ENCODE measurements at places on chromosomes 5 and 9.
A peak's percentile ranks its signal among the peaks of the same experiment; 100 is the strongest.

DNA sequence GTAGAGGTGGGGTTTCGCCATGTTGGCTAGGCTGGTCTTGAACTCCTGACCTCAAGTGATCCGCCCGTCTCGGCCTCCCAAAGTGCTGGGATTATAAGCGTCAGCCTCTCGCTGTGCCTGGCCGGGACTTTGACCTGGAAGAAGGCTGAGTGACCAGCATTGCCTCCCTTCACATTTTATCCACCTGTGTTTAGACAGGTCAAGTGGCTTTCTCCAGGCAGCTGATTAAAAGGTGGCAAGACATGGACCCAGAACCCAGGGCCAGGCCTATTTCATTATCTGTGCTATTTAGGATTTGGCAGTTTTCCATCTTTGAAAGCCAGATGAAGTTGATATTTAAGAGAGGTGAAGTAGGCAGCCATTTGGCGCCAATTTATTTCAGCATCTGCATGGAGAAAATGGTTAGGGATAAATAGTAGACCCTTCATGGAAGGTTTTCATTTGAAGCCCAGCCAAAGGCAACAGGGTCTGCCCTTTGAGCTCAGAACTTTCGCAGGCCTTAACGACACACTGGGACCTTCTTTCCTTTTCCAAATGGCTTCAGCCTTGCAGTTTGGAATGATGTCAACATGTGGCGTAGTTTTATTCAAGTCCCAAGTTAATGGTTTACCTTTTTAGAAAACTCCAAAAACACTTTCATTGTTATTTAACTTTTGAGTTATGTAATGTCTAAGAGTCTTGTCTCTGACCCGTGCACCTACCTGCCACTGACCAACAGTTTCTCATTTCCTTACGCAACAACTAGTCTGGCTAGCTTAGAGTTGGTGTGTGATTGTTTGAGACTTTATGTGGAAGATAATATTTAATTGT is 8.4 kb downstream of the DAPK1 start:
- DNase-seq, result no peak

DNA sequence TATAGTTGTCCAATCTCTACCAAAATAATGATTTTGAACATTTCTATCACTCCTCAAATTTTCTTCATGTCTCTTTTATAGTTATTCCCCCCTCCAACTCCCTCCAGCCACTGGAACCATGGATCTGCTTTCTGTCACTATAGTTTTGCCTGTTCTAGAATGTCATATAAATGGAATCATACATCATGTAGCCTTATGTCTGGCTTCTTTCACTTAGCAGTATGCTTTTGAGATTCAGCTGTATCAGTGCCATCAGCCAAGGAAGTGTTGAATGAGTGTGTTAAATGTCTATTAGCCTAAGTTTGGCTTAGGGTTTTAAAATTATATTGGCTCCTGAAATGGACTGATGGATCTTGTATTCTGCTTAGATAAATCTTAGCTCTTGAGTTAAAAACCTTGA is 36.0 kb downstream of the UBE2D2 start:
- no peak for DNase-seq

DNA sequence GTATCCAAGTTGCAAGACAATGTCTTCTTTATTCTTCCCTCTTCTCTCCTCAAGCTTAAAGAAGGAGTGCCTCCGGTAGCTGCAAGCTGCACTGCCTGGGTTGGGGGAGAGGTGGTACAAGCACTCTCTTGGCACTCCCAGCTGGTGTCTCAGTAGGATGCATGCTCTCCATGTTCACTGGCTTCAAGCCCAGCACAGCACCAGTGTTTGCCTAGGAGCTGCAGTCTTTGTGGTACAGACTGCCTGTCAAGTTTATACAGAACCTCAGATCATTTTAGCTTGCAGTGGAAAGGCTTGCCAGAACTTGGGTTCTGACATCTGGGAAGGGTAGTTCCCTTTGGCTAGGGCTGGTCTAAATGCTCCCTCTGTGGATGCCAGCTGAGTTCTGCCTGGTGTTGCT is 505.6 kb downstream of the MAN2A1 start:
- no peak for DNase-seq

DNA sequence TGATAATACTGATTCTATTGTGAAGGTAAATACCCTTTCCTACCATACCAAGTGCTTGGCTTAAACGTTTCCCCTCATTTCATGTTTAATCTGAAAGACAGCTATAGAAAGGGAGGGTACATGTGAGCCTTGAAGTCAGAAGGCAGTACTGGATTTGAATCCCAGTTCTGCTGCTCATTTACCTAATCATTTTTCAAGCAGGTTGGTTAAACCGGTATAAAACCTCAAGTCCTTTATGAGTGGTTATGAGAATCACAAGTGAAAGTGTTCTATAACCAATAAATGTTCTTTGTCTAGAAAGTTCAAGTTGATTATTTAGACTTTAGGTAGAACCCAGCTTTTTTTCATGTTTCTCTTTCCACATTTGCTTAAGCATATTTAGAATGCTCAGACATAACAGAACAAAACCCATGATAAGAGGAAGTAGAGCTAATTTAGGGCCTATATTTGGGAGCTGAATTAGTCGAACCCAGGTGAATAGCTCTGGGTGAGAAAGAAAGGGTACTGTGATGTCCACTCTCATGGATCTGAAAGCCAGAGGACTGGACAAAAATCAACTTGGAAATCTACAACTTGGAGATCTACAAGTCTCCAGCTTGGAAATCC is 29.7 kb upstream of the F2RL2 start:
- no peak for DNase-seq

- DNase-seq, result no peak
Measured at GRCh38 chr9:69593301-69593700, 78.9 kb downstream of the APBA1 start.

GRCh38 chr9:107348836-107349235 is 65.8 kb downstream of the RAD23B start:
- no peak for DNase-seq

DNA sequence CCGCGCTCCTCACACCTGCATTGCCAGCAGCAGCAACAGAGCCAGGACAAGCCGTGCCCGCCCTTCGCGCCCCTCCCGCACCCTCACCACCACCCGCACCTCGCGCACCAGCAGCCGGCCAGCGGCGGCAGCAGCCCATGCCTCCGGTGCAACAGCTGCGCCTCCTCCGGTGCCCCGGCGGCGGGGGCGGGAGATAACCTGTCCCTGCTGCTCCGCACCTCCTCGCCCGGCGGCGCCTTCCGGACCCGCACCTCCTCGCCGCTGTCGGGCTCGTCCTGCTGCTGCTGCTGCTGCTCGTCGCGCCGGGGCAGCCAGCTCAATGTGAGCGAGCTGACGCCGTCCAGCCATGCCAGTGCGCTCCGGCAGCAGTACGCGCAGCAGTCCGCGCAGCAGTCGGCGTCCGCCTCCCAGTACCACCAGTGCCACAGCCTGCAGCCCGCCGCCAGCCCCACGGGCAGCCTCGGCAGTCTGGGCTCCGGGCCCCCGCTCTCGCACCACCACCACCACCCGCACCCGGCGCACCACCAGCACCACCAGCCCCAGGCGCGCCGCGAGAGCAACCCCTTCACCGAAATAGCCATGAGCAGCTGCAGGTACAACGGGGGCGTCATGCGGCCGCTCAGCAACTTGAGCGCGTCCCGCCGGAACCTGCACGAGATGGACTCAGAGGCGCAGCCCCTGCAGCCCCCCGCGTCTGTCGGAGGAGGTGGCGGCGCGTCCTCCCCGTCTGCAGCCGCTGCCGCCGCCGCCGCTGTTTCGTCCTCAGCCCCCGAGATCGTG is 517 bp downstream of the KCNN2 start:
- DNase-seq, result no peak

DNA sequence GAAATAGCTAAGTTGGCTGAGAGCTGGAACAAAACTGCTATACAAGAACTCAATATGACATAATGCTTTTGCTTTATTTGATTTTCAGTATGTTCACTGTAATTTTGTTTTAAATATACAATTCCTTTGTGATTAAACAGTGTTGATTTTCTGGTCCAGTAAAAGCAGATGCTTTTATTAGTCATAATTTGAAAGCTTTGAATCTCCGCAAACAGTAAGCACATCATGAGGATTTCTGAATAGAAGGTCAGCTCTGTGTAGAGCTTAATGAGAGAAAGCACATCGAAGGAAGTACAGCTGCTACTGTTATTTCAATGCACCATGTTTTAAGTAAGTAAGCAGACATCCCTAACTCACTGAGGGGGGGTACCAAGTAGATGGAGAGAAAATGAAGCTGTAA is 701.3 kb upstream of the ACO1 start:
- no peak for DNase-seq

- DNase-seq, result peak; percentile 24
Measured at GRCh38 chr5:154221371-154221896, 30.9 kb downstream of the GALNT10 start.

DNA sequence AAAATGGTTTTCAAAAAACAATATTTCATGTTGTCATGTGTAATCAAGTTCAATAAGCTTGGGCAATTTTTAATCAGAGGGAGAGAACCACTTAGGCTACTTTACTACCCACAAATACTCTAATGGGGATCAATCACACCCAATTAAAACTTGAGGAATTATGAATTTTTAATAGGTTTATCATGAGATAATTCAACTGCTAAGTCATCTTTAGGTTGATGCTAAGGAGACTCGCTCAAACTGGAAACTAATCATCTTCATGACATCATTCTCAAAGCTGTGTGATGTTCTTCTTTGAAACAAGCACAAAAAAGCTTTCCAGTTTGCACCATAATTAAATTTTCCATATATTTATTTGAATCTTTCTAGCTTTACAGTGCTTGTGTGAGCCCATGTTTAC is 867.5 kb downstream of the MAT2B start:
- no peak for DNase-seq

DNA sequence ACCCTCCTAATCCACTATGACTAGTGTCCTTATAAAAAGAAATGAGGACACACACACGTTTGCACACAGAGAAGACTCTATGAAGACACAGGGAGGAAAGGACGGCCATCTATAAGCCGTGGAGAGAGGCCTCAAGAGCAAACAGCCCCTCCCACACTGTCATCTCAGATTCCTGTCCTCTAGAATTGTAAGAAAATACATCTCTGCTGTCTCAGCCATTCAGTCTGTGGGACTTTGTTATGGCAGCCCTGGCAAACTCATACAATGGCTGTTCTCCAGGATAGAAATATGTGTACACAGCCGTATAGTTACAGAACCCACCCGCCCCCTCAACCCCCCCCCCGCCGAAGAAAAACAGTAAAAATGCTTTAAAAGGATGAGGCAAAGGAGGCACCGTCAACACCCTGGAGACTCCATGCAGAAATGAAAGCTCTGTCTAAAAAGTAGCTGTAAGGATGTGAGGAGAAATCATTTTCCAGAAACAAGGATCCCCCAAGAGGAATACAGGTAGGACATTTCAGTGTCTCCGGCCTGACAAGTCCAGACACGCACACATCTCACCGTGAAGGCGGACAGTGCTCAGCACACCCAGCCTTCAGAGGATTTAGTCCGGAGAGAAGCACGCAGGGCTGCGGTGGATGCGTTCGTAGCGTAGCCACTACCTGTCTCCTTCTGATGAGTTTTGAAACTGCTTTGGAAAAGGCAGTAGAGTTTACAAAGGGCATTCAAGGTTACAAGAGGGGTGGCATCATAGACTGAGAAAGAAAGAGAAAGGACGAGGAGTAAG is 110.8 kb upstream of the ERCC6L2 start:
- DNase-seq, result no peak

- no peak for DNase-seq
Measured at GRCh38 chr5:425714-426113, 17.3 kb upstream of the EXOC3 start.

- DNase-seq, result no peak
Measured at GRCh38 chr9:89078421-89078820, 87.2 kb downstream of the S1PR3 start.

DNA sequence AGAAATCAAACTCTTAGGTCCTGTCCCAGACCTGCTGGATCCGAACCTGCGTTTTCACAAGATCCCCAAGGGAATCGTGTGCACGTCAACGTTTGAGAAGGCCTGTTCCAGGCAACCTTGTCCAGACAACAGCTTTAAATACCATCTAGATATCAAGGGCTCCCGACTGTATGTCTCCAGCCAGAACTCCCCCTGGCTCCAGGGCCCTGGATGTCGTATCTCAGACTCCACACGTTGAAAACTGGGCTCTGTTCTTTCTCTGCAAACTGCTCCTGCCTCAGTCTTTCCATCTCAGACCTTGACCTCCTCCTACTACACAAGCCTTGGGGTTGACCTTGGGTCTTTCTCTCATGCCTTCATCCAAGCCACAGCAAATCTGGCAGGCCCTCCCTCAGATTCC is 5.8 kb upstream of the ENG start:
- no peak for DNase-seq

GRCh38 chr5:1505506-1506241 is 18.1 kb downstream of the LPCAT1 start:
- DNase-seq, result no peak

DNA sequence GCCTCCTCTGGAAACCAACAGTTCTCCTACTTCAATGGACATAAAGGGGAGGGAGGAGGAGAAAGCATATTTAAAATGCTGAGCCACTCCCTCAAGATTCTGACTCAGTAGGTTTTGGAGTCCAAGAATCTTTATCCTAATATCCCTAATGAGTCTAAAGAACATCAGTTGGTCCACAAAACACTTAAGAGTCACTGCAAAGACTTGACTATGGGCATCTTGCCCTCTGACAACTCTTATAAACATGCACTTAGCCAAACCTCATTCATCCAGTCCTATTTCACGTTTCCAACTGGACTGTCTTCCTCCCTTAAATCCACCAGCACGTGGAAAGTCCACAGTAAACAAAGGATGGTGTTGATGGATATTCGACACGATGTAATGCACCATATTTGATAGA is 172.5 kb downstream of the FAM114A2 start:
- DNase-seq, result no peak

DNA sequence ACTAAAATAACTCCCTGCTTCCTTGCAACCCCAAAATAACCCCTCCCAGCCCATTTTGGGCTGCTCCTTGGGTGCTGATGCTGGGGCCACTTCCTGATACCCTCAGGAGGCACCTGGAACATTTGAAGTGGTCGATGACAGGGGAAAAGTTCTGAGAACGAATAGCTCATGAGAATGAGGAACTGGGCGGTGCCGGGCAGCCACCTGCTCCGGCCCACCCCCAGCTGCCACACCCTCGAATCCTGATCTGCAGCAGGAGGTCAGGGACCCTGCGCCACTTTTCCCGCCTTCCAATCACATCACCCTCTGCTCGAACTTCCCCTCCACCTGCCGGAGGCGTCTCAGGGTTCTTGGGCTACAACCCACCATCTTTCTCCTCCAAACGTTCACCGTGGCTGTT is 19.7 kb downstream of the HRH2 start:
- DNase-seq, result no peak

DNA sequence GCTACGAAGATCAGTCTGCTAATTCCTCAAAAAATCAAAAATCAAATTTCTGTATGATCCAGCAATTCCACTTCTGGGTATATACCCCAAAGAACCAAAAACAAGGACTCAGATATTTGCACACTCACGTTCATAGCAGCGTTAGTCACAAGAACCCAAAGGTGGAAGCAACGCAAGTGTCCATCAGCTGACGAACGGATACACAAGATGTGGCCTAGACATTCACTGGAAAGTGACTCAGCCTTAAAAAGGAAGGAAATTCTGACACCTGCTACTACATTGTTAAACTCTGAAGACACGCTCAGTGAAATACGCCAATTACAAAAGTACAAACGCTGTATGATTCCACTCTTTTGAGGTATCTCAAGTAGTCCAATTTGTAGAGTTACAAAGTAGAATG is 93.3 kb downstream of the OTULIN start:
- DNase-seq, result no peak

All from stimulated activated effector memory CD8-positive, alpha-beta T cell treated with anti-CD3 and anti-CD28 coated beads, Interleukin-12 subunit alpha, Interleukin-12 subunit beta, amount 100 ng/mL, for 72 hours (primary cell).